ENCODE measurements at places on chromosomes 5 and 9.

- no peak for DNase-seq
Measured at GRCh38 chr5:117394506-117395157, 820.0 kb upstream of the SEMA6A start.

DNA sequence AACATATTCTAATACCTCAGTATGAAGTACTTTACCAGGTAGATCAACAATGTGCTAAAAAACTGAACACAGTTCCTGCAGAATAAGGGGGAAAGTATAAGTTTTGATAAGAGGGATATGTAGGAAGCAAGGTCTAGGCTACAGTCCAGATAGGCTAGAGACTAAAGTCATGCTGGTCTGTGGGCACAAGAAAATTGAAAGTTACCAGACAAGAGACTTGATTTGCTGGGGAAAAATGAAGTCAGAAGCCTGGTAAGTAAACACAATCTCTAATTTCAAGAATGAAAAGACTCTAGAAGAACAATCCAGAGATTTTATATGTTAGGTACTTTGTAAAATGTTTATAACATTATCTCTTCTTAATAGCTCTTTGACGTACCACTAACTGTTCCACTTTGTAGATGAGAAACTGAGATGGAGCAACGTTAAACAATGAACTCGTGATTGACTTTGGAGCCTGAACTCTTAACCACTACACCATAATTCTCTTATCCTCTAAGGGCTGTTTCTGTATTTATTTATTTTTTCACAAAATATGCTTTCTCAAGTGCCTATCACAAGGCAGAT, 19.5 kb downstream of the ADAMTS6 start:
- DNase-seq = no peak

GRCh38 chr9:86352440-86353077, 1.7 kb downstream of the TUT7 start:
- no peak for DNase-seq

- DNase-seq = no peak
Measured at GRCh38 chr5:8943301-8943700, 602.6 kb downstream of the SEMA5A start.

Measured in NCI-H1048 (cell line).